ENCODE measurements at places on chromosomes 11 and 22. TPM values are rescaled to one million over a fixed set of nuclear protein-coding genes. Genes with fewer than 3 reads are reported as not detected.

Gene VSTM5
- 0.12 TPM for total RNA-seq

Gene GP1BB
- 2.1 TPM for total RNA-seq

Gene HMBS
- 5.8 TPM for total RNA-seq

Gene KRTAP5-7
- total RNA-seq = not detected

Gene ZP1
- total RNA-seq = not detected

Gene TRIM51
- total RNA-seq = not detected

All from aortic smooth muscle cell (primary cell).